Transverse colon (tissue), 4 donors: ENCODE measurements at places on chromosomes 7 and 10.

DNA sequence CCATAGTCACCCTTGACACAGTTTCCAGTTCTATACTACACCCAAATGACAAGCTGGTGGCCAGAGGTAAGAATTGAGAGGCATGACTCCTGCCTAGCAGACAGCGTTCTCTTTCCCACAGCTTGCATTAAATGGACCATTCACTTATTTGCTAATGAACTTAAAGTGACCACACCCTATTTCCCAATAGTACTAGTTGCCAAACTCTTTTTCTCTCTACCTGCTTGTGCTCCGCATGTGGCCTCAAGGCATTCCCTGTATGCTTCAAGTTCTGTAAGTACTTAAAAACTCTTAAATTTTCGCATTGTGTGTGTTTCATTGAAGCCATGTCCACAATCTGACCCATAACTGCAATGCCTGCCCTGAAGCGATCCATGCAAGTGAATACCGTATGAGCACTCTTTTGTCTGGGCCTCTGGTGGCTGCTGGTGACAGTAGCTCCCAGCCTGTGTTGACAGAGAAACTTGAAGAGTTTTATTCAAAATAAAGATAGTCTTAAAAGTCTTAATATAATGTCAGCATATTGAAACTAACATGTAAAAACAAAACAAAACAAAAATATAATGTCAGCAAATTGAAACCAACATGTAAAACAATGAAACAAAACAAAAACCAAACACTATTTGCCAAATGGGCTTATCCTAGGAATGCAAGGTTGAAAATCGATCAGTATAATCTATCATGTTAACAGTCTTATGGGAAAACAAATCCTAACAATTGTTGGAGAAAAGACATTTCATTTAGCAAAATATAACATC lies 73.6 kb downstream of the CCSER2 start:
- H3K27ac ChIP-seq: no peak overlapping the region
- no peak overlapping the region for H3K4me3 ChIP-seq
- no peaks in the 10 kb centered on the region for H3K4me1 ChIP-seq
- no peaks in the 10 kb centered on the region for H3K27me3 ChIP-seq

- H3K4me1 ChIP-seq: peaks cover 39% of the 10 kb centered on the region
- H3K4me3 ChIP-seq: no peak overlapping the region
- H3K27me3 ChIP-seq: no peaks in the 10 kb centered on the region
- peak overlapping the region; percentile 83 for H3K27ac ChIP-seq
Measured at GRCh38 chr10:70137135-70137534, 4.5 kb upstream of the AIFM2 start.

DNA sequence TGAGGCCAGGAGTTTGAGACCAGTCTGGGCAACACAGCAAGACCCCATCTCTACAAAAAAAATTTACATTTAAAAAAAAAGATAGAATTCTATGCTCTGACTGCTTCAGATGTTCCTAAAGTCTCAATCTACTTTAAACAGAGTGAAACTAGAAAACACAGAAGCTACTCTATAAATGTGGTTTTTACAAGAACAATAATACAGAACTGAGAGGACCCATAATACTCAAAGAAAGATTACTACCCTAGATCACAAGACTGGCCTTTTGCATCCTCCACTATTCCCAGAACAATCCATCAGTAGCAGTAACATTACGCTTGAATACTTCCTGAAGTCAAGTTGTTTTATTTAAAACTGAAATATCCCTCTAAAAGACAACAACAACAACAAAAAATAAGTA lies 119.4 kb downstream of the ZFAND4 start:
- no peak overlapping the region for H3K27ac ChIP-seq
- no peaks in the 10 kb centered on the region for H3K36me3 ChIP-seq

- H3K27me3 ChIP-seq: no peaks in the 10 kb centered on the region
- no peak for DNase-seq
- no peaks in the 10 kb centered on the region for H3K4me1 ChIP-seq
- no peak overlapping the region for H3K27ac ChIP-seq
- no peak overlapping the region for H3K4me3 ChIP-seq
Measured at GRCh38 chr7:78634093-78634492, 819.4 kb downstream of the MAGI2 start.

DNA sequence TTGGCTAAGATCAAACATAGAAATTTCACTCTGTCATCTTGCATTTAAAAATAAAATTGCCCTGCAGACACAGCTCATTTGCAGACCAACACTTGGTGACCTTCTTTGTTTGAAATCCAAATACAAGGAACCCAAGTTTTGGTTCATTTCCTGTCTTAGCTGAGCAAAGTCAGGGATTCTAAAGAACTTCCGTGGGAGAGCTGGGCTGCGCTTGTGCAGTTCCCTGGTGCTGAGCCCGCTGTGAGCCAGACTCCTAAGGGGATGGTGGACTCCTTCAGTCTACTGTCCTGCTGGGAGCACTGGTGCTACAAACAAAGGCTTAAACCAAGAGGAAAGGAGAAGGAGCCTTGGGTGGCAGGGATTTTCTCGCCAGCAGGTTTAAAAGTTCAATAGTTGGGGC lies 60.0 kb downstream of the MYOF start:
- H3K27ac ChIP-seq: peak overlapping the region; percentile 31
- no peak for DNase-seq
- no peaks in the 10 kb centered on the region for H3K27me3 ChIP-seq
- H3K36me3 ChIP-seq: no peaks in the 10 kb centered on the region

GRCh38 chr10:80786322-80786721 lies 248.6 kb downstream of the SH2D4B start:
- no peaks in the 10 kb centered on the region for H3K4me1 ChIP-seq
- no peaks in the 10 kb centered on the region for H3K36me3 ChIP-seq
- no peak for DNase-seq
- H3K4me3 ChIP-seq: no peak overlapping the region
- no peaks in the 10 kb centered on the region for H3K27me3 ChIP-seq
- no peak overlapping the region for H3K27ac ChIP-seq

GRCh38 chr10:73964743-73965142 lies 33.2 kb upstream of the VCL start:
- no peaks in the 10 kb centered on the region for H3K36me3 ChIP-seq
- peak overlapping the region; percentile 92 for H3K27ac ChIP-seq
- H3K4me3 ChIP-seq: no peak overlapping the region

DNA sequence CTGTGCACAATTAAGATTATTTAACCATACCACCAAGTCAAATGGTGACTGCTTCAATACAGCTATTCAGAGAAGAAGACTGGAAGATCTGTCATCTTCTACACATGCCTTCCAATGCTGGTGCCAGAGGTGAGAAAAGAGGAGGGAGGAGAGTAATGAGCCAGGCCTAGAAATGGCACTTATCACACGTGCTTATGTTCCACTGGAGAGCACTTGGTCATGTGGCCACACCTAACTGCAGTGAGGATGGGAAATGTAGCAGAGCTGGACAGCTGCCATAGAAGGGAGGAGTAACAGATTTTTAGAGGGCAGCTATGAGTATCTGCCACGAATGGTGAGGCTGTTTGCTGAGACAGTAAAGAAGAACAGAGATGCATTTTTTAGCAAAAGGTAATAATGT lies 77.1 kb downstream of the MPLKIP start:
- no peaks in the 10 kb centered on the region for H3K27me3 ChIP-seq
- H3K36me3 ChIP-seq: no peaks in the 10 kb centered on the region
- DNase-seq: peak; percentile 37
- H3K4me1 ChIP-seq: no peaks in the 10 kb centered on the region

DNA sequence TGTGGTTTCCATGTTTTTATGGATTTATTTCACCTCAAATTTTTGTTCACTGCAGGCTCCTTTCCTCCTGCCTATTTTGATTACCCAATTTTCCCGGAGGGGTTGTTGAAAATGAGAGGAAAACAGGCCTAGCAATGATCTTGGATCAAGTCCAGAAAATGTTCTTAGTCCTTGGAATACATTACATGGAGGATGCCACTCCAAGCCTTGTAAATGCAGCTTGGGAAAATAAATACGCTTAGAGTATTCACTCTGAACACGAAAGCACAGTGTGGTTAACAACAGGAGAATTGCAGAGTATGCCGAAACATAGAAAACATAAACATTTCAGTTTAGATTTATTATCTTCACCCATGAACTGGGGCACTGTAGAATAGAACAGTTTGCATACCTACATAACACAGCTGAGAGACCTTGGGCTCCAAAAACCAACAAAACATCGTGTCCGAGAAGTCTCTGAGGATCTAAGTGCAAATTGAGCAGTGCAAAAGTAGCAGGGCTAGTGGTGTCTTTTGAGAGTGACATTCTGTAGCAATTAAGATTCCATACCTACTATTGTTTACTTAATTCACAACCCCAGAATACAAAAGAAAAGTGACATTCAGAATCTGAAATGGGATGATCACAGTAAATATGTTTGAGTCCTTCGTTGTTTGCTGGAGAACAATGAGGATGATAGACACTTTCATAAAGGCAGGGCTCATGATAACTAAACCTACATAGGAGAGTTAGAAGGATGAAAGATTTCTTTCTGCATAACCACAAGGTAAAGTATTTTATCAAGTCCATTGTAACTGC lies 7.6 kb upstream of the CD36 start:
- H3K36me3 ChIP-seq: no peaks in the 10 kb centered on the region
- DNase-seq: no peak
- no peak overlapping the region for H3K27ac ChIP-seq
- no peak overlapping the region for H3K4me3 ChIP-seq
- H3K27me3 ChIP-seq: no peaks in the 10 kb centered on the region

DNA sequence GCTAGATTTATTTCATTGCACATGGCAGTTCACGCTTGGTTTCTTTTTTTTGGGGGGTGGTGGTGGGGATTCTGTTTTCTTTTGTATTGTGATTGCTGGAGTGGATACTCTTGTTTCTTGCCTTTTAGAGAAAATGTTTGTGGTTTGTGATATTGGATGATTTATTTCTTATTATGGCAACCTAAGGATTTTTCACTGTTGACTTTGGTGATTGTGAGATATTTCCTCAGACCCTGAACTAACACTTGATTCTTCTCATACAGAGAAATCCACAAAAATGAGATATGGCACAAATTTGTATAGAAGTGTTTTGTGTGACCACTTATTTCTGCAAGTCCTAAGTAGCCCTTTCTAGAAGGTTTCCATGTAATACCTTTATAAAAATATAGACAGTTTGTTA lies 871.1 kb downstream of the LRMDA start:
- no peaks in the 10 kb centered on the region for H3K36me3 ChIP-seq
- no peaks in the 10 kb centered on the region for H3K27me3 ChIP-seq
- H3K27ac ChIP-seq: no peak overlapping the region
- no peak overlapping the region for H3K4me3 ChIP-seq

- no peaks in the 10 kb centered on the region for H3K27me3 ChIP-seq
- peak; percentile 64 for DNase-seq
- peak overlapping the region; percentile 97 for H3K27ac ChIP-seq
- no peaks in the 10 kb centered on the region for H3K36me3 ChIP-seq
Measured at GRCh38 chr7:7181519-7182155, 707 bp upstream of the C1GALT1 start.

DNA sequence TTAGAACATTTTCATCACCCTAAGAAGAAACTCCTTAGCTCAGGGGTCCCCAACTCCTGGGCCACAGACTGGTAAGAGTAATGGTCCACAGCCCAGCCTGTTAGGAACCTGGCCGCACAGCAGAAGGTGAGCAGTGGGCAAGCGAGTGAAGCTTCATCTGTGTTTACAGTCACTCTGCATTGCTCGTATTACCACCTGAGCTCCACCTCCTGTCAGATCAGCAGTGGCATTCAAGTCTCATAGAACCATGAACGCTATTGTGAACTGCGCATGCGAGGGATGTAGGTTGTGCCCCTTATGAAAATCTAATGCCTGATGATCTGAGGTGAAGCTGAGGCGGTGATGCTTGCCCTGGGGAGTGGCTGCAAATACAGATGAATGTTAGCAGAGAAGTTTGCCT lies 37.3 kb upstream of the DLG5 start:
- no peaks in the 10 kb centered on the region for H3K27me3 ChIP-seq
- no peaks in the 10 kb centered on the region for H3K36me3 ChIP-seq
- no peak overlapping the region for H3K4me3 ChIP-seq
- H3K27ac ChIP-seq: no peak overlapping the region
